CD4-positive, alpha-beta T cell (primary cell): ENCODE measurements at places on chromosomes 7 and 10.

DNA sequence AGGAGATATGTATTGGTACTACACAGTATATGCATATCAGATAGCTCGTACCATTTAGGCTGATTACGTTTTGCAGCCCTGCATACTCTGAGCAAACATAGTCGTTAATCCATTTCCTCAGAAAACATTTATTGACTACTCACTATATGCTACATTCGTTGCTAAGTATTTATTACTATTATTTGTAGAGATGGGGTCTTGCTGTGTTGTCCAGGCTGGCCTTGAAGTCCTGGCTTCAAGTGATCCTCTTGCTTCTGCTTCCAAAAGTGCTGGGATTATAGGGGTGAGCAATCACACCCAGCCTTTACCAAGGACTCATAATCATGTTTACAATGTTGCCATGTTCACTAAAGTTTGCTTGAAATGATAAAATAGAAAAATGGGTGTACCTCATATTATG lies 174.7 kb downstream of the ARL4A start:
- no peak for DNase-seq

DNA sequence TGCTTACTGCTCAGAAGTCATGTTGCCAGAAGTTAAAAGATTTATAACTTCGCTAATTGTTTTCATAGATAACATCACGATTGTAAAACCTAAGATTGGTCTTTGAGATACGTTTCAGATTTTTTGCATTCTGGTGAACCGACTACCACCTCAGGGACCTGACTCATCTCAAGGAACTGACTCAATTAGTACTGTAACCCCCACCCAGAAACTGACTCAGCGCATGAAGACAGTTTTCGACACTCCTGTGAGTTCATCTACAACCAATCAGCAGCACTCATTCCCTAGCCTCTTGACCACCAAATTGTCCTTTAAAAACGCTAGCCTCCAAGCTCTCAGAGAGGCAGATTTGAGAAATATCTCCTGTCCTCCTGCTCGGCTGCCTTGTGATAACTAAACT lies 72.3 kb downstream of the ELMO1 start:
- no peak for DNase-seq

DNA sequence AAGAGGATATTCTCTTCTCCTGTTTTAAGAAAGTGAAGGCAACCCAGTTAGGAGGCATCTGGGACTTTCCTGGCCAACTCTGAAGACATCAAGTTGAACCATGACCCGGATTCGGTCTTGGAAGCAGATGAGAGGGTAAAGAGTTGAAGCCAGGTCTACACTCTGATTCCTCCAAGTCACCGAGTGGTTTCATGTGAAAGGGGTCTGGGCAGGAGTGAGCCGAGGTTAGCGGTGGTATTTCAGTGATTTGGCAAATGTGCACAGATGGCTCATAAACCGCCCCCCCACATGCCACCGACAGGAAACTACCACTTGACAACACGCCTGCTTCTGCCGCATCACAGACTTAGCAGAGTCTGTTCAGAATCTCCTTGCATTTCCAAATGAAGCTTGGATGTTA lies 11.4 kb upstream of the REPIN1 start:
- DNase-seq, result peak; percentile 85

DNA sequence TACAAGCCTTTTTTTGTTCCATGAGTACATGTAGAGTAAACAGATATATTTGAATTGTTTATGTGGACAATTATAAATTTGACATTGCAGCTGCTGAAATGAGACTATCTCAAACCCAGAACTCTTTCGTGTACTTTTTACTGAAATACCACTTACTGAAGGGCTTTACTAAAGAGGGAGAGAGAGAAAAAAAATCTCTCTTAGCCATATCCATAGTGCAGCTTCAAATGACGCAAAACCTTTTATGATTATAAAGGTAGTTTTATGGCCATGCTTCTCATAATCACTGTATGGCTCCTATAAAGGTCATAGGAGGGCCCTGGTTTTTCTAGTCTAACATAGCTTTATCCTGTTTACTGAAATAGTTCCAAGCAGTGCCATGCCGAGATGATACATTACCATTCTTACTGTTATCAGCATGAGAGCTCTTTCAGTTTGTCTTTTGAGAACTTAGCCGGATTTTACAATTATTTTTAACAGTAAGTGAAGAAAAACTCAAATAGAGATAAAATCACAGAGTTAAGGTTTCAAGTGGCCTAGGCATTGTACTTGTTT lies 35.1 kb downstream of the KCND2 start:
- DNase-seq, result no peak

DNA sequence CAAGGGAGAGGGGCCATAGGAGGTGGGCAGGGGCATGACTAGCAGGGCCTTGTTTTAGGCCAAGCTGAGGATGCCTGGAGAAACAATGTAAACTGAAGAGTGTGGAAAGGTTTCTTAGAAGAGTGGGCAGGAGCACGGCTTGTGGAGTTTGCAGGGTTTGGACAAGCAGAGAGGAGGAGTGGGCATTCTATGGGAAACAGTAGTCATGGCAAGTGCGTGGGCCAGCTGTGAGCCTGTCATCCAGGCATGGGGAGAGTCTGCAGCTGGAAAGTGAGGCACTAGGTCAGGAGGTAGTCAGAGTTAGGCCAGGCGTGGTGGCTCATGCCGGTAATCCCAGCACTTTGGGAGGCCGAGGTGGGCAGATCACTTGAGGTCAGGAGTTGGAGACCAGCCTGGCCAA lies 130.1 kb downstream of the SH3PXD2A start:
- DNase-seq, result no peak

DNA sequence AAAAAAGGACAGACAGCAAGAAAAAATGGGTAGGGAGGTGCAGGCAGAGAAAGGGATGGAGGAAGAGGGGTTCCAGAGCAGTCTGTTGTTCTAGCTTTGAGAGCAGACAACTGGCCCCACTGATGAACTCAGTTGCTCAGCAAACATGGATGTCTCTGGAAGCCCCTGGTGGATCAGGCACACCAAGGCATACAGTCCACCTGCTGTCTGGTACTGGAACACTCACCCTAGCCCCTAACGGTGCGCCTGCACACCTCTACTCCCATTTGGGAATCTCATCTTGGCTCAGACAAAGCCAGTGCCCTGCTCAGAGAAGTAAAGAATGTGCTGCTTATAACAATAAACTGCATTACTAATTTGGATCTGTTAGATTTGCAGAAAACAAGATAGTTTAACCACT lies 7.7 kb downstream of the MACROH2A2 start:
- no peak for DNase-seq

GRCh38 chr10:131221632-131222277 lies 89.8 kb downstream of the TCERG1L start:
- no peak for DNase-seq

GRCh38 chr10:133067149-133068105 lies 20.3 kb upstream of the ADGRA1 start:
- DNase-seq, result no peak

GRCh38 chr7:128879939-128880746 lies 17.5 kb downstream of the ATP6V1F start:
- DNase-seq, result no peak

GRCh38 chr7:142321391-142321790 lies 63.5 kb upstream of the PRSS58 start:
- no peak for DNase-seq

DNA sequence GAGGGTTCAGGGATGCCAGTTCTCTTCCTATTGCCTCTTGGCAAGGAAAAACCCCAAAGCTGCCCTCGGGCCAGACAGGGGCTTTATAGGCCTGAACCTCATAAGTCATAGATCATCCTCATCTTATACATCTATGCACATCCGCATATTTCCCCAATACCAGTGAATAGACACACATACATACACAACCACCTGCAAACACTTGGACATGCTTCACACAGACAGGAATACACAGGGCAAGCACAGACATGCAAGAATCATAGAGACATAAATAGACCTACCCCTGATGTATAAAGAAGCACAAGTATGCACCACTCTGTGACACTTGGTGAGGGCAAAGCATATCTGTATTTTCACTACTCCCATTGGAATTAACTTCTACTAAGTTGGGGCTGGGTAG lies 30.7 kb downstream of the MBL2 start:
- DNase-seq, result no peak

GRCh38 chr10:79385392-79385795 lies 38.1 kb downstream of the PPIF start:
- no peak for DNase-seq

DNA sequence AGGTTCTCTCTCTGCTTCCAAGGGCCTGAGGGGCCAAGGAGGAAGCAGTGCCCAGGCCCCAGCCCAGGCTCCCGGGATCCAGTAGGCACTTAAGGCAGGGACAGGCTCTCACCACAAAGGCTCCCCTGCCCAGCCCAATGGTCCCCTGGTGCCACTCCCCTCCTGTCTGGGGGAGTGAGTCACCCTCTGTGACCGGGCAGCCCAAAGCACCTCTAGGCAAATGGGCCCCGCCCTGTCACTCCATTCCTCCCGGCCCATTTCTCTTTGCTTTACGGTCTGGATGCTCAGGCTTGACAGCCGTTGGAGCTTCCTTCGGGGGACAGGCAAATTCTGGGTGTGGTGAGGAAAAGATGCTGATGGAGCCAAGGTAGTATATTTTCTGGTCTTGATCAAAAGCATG lies at the start of gene CALHM3:
TSS of gene CALHM3 (minus strand) at position 106 of the 400 bp plus-strand sequence. CDS start 208 bp downstream, outside the sequence.
- DNase-seq, result no peak

DNA sequence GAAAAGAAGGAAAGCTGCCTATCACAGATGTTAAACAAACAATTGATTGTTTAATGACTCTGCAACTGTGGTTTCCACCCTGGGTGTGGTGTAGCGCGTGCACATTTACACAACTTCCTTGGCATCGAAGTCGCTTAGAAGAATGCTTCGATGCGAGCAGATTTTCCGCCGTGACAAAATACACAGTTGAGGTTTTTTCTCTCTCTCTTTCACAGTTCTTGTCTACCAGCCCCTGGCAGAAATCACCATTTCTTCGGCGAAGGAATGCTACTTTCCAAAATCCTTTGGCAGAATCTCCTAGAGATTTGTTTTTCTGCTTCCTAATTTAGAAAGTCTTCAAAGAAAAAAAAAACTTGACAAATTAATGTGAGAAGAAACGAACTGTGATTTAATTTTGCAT lies 70.7 kb upstream of the C1QL3 start:
- DNase-seq, result no peak

DNA sequence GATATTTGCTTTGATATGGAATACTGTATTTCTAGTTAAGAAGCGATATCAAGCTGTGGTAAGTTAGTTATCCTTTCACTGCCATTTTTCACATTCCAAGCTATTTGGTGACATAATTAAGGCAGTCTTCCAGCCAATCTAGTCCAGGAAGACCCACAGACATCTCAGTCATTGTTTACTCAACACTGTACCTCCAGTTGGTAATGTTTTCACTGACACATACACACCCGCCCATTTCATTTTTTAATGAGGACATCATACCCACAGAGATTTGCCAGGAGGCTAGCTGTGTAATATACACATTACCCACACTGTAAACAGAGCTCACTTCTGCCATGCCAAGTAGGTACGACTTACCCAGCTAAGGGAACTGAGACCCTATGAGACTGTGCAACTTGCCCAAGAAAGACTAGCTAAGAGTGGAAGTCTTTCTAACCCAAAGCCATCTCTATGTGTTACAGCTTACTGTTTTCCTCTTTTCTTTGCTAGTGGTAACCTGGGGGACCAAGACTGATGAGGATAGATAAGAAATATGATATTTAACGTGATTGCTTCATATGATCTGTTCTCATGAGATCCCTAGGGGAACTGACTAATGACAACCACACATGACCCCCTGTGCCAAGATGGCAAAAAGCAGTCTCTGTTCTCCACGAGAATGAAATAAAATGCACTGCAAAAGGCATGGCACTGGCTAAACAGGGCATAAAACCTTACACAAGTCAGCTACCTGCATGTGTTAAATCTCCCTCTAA lies 179.0 kb downstream of the DGKI start:
- no peak for DNase-seq

DNA sequence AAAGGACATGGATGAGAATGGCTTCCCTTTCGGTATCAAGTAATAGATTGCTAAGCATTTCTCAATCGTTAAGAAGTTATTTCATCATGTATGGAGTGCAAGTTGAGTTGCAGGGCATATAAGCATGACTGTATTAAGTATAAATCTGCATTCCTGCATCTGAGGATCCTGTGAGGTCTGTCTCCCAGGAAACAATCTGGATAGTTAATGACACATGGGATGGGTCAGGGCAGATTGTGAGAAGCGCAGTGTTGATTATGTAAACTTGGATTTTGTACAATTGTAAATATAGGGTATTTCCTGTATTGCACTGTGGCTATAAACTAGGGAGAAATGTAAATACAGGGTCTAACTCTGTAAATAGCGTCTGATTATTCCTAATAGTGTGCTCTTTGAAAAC lies 102.6 kb downstream of the PLXDC2 start:
- no peak for DNase-seq

GRCh38 chr10:31318854-31319601 lies at the start of gene ZEB1:
TSS of gene ZEB1 (plus strand) at chr10:31319216. CDS start at chr10:31319235, 19 bp downstream.
- peak; percentile 97 for DNase-seq

- DNase-seq, result no peak
Observed at GRCh38 chr7:27999829-28000228, 180.8 kb downstream of the JAZF1 start.

- no peak for DNase-seq
Observed at GRCh38 chr7:3140834-3141233, 97.2 kb upstream of the CARD11 start.

DNA sequence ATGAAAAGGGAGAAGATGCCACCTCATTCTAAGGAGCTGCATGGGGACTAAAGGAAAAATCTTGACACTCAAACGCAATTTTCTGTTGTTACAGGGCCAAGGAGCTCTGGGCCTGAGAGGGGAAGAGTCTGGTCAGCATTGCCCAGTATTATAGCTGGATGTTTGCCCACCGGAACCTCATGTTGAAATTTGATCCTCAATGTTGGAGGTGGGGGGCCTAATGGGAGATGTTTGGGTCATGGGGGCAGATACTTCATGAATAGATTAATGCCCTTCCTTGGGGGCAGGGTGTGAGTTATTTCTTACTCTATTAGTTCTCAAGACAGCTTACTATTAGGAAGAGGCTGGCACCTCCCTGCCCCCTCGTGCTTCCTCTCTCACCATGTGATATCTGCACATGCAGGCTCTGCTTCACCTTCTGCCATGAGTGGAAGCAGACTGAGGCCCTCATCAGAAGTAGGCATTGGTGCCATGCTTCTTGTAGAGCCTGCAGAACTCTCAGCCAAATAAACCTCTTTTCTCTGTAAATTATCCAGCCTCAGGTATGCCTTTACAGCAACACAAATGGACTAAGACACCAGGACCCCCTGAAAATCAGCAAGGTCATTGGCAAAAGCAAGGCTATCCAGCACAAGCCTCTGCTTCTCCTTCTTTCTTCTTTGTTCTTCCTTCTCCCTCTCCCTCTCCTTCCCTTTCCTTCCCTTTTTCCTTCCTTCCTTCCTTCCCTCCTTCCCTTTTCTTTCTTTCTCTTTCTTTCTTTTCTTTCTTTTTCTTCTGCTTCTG lies 15.1 kb downstream of the GCK start:
- DNase-seq, result no peak

DNA sequence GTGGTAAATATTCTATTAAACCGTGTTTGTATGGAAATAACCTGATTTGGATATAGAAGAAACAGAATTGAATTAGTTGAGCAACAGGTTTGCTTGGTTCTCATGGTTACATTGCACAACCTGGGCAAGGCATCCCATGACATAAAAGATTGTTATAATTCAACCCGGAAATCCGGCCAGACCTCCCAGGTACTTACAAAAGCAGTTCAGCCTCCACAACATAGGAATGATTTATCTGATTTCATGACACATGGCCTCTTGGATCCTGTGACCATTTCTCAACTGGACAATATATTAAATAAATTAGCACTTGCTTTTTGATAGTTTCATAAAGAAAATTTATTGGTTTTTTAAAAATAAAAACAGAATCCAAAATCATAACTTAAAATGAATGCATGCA lies 55.1 kb upstream of the PTPN12 start:
- DNase-seq, result no peak

- DNase-seq, result peak; percentile 70
Observed at GRCh38 chr10:102645388-102645740, 1.1 kb downstream of the TRIM8 start.
